Astrocyte of the hippocampus (primary cell): ENCODE measurements at places on chromosomes 16 and 17.

GRCh38 chr17:42409523-42410318 is 13.3 kb downstream of the CAVIN1 start:
- DNase-seq = peak; percentile 88

GRCh38 chr17:50488880-50489279 is 10.2 kb downstream of the RSAD1 start:
- no peak for DNase-seq

GRCh38 chr17:74431568-74432423 is at the start of gene GPRC5C:
TSS of gene GPRC5C (plus strand) at chr17:74432088. CDS start at chr17:74439777, 7,689 bp downstream.
- peak; percentile 82 for DNase-seq

GRCh38 chr17:38703742-38704605 is 1.1 kb upstream of the MLLT6 start:
- DNase-seq = peak; percentile 53
